SJCRH30 (cell line): ENCODE measurements at places on chromosomes 1 and 21.

- no peak for DNase-seq
These were observed 33.1 kb upstream of the SAMD11 start for GRCh38 chr1:890661-891060.

DNA sequence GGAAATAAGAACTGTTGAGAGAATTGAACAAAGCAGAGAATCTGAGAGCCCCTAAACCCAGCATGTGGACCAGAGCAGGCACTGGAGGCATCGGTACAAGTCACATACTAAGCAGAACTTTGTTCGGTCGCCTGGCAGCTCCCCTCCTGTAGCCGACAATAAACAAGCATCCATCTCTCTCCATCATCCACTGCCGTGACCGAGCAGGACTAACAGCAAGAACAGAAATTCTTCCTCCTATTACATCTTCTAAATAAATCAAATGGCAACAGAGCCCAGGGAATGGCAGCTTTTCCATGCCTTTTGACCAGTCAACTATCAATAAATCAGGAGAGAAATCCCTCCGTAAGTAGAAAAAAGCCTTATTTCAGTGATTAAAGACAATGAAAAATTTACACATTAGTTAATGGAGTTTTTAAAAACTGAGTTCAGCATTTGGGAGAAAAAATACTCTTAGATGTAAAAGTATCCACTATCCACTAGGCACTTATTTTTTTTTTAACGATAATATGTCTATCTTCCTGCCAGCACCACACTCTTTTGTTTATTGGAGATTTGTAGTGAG, 36.5 kb downstream of the PTPN14 start:
- no peak for DNase-seq

GRCh38 chr1:236836157-236836556, 41.1 kb downstream of the MTR start:
- no peak for DNase-seq

GRCh38 chr1:31868862-31869261, 53.0 kb upstream of the SPOCD1 start:
- DNase-seq, result no peak

- DNase-seq, result no peak
These were observed 249.9 kb downstream of the TNR start for GRCh38 chr1:175493321-175494010.

DNA sequence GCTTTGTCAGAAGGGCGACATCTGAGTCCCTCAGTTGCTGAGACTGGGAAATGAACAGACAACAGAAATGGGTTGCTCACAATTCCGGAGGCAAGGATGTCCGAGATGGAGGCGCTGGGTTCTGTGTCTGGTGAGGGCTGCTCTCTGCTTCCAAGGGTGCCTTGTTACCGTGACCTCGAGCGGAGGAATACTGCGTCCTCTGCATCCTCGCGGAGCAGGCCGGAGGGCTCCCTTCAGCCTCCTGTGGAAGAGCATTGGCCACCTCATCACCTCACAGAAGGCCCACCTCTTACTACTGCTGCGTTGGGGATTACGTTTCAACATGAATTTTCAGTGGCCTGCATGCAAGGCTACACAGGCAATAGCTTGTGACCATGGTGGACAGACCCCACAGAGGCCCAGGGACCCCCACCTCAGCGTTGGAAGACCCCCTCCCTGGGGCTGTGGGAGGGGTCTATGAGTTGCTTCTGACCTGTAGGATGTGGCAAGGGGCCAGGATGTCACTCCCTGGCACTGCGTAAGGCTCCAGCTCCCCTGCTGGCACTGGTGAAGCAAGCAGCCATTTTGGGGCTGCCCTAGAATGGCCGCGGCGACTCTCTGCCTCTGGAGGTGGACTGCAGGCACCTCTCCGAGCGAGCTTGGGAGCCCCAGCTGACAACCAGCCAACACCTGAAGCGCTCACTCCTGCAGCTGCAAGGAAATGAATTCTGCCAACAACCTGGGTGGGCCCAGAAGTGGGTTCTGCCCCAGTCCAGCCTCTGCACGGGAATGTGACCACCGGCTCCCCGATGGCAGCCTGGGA, 36.3 kb upstream of the COL6A1 start:
- DNase-seq, result no peak

DNA sequence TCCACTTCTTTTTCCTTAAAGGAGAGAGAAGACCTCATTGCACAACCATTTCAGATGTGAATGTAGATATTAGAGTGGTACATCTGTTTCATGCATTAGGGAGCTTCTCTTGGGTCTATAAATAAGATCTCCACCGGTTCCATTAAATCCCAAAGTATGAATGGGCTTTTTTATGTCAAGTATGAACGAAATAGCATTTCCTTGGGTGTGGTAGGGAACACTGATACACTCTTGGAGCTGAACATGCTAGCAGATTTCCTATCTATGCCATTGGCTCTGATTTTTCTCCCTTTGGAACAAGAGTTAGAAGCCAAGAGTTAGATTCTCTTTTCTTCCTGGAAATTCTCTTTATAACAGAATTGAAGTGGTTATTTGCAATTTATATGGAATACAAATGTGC, 245.6 kb upstream of the ADAMTS5 start:
- no peak for DNase-seq

GRCh38 chr1:79976287-79976686, 969.8 kb upstream of the ADGRL4 start:
- no peak for DNase-seq

DNA sequence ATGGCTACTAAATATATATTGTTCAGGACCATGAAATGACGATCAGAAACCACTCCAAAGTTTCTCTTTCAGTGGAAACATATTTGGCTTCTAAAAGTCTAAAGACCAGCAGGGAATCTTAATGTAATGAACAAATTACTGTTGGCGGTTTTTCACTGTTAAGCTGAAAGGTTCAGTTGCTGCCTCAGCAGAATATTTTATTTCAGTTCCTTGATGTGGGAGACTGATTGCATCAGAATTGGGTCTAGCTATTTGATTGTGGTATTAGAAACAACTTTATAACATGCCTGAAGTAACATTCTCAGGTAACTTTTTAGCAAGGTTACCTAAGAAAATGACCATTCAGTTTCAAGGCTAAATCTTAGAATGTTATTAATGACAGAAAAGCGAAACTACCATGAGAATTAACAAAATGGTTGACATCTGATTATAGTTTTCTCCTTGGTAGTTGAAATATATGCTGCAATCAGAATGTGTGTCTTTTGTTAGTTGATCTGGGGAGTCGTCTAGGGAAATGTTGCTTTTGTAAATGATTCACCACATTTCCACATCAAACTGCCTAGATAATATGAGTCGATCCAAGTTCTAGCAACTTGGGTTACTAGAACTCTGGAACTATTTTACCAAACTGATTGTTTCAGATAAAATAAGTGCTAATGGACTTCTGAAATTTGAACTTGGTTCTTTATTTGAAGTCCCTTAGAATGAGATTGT, 200.4 kb downstream of the HMCN1 start:
- no peak for DNase-seq

DNA sequence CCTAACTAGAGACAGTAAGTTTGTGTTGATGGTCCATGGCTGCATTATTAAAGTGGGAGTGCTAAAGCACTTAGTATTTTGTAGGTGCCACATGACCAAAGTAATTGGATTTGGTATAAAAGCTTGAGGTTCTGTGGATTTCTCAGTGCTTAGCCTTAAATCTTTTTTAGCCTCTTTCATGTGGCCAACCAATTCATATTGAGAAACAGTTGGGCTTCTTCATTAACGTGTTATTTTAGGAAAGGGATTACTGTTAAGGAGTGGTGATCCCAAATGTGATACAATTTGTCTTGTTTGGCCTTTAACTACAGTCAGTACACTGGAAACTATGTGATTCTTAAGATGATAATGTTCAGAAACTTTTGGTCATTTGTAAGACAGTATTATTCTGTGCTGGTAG, 25.5 kb downstream of the MAN1A2 start:
- no peak for DNase-seq

GRCh38 chr1:166129006-166129405, 37.8 kb downstream of the FAM78B start:
- no peak for DNase-seq

GRCh38 chr1:30409476-30410152, 313.8 kb downstream of the MATN1 start:
- DNase-seq, result no peak

- DNase-seq, result no peak
These were observed 20.6 kb downstream of the VWA5B1 start for GRCh38 chr1:20311289-20311688.

DNA sequence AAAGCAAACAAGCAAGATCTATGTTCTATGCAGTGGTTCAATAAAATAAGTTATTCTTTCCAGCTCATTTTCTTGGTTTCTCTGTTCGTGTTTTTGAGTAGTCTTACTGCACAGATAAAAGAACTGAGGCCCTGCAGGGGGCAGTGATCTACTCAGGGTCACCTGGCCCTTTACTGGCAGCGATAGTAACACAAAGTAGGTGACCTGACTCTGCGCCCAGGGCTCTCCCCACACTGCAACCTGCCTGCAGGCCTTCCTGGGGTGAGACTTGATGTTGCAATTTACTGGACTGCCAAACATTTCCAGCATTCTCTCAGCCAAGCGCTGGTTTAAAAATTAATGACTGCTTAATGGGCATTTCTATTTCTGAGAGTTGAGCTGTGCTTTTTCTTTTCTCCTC, 110.3 kb downstream of the HUNK start:
- no peak for DNase-seq

DNA sequence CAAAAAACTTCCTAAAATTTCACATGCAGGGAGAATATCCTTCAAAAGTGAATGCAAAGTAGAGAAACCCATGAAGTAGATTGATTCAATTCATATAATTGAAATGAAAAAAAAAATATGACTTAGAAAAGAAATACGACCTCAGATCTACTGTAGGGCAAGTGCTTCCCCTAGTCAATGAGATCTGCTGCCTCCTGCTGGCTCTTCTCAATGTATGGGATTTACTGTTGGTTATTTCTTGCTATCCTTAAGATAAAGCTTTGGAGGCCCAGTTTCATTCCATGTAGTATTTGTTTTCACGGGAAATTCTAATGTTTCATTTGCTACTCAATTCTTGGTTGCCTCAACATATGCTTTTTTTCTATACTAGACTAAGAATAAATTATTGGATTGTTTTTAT, 46.2 kb downstream of the ZNF648 start:
- no peak for DNase-seq

DNA sequence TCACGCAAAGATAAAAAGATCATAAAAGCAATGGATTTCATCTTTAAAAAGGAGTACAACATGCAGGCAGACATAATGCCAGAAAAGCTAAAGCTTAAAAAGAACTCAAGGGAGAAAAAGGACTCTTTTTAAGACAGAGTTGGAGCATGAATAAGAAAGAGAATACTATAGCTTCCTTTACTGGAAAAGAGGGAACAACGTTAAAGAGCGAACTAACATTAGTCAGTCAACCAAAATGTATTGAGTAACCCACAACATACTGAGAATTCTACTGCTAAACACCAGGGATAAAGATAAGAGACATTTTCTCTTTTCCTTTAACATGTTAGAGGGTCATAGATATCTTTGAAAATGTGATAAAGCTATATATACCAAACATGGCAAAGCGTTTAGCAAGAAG, 182.0 kb downstream of the DUSP10 start:
- no peak for DNase-seq

- no peak for DNase-seq
These were observed 42.6 kb upstream of the LBR start for GRCh38 chr1:225470211-225471108.

GRCh38 chr1:193681422-193681821, 495.0 kb upstream of the B3GALT2 start:
- DNase-seq, result no peak

GRCh38 chr1:214698559-214698958, 95.6 kb downstream of the CENPF start:
- no peak for DNase-seq
